ENCODE measurements at places on chromosomes 16 and 17.

- DNase-seq, result no peak
These were observed 2.1 kb downstream of the PPP1R1B start for GRCh38 chr17:39628655-39629493.

- DNase-seq, result no peak
These were observed 182.7 kb downstream of the PRKCB start for GRCh38 chr16:24018485-24018884.

GRCh38 chr16:63808730-63809129 is 1313.1 kb downstream of the CDH11 start:
- DNase-seq, result no peak

DNA sequence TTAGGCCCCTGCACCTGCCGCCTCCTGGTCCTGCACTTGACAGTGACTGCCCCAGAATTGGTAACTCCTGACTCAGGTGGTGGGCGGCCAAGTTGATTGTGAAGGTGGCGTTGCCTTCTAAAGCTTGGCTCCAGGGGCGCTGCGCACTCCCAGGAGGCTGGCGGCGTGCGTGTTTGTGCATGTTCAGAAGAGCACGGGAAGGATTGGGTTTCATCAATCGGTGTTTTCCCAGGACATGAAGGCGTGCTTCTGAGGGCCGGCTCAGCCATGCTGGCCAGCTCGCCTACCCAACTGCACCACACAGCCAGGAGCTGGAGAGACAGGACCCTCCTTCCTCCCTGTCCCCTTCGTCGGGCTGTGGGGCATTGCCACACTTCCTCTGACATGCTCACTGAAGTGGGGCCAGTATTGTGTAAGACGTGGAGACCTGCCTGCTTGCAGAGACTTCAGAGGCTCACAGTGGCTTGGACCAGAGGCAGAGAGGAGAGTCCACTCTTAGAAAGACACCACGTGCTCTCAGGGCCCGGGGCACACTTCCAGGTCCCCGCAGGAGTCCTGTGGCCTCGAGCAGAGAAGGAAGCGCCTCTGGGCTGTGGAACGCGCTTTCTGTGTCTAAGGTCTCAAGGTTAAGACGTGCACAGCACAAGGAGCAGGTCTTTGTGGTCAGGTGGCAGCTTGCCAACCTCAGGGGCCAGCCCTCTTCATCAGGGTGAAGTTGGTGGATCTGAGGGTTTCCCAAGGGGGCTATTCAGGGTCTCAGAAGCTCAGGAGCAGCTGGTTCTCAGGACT is 2.8 kb downstream of the RAB40C start:
- peak; percentile 76 for DNase-seq

- peak; percentile 4 for DNase-seq
These were observed 658 bp downstream of the SYNRG start for GRCh38 chr17:37608351-37609169.

- DNase-seq, result peak; percentile 92
These were observed 1.2 kb downstream of the NGFR start for GRCh38 chr17:49496183-49496866.

GRCh38 chr17:68182940-68183551 is 64.8 kb upstream of the AMZ2 start:
- no peak for DNase-seq

GRCh38 chr17:8466873-8467272 is 31.2 kb downstream of the NDEL1 start:
- no peak for DNase-seq

GRCh38 chr17:13508896-13509295 is 92.8 kb downstream of the HS3ST3A1 start:
- no peak for DNase-seq

DNA sequence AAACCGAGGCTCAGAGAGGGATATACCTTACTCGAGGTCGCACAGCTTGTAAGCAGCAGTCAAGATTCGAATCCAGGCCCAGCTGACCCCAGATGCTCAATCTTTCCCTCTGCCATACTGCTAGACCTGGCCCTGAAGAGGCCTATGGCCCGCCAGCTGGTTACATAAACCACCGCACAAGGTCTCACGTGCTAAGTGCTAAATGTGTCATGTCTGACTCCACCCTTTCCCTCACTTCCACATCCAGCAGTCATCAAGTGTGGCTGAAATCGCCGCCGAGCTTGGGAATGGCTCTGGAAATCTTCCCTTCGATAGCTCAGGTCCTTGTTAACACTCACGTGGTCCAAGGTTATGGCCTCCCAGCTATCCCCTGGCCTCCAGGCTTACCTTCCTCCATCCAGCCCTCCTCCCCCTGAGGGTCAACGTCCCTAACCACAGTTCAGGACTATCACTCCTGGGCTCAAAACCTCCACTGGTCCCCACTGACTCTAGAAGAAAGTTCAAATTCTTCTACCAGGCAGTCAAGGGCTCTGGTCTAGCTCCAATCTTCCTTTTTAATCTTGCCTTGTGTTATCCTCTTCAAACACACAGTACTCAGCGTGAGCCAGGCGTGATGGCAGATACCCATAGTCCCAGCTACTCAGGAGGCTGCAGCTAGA is 3.5 kb downstream of the ZBTB4 start:
- DNase-seq, result peak; percentile 77

DNA sequence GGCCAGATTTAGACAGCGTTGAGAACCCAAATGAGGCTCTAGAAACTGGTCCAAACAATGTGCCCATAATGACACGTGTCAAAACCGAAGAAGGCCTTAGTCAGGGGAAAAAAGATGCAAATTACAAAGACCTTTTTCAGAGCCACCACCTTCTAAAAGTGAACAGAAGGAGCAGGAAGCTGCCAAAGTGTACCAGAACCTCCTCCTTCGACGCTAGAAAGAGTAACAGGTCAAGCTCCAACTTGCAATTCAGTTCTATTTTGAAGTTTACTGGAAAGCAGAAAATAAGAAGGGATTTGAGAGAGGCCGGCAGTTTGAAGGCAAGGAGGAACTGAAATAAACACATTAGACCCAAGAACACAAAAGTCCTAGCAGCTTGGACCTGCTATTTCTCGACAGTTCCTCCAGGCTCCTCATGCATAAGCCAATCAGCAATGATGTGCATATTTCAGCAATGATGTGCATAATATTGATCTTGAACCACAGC is 61.8 kb downstream of the XYLT1 start:
- DNase-seq, result no peak

DNA sequence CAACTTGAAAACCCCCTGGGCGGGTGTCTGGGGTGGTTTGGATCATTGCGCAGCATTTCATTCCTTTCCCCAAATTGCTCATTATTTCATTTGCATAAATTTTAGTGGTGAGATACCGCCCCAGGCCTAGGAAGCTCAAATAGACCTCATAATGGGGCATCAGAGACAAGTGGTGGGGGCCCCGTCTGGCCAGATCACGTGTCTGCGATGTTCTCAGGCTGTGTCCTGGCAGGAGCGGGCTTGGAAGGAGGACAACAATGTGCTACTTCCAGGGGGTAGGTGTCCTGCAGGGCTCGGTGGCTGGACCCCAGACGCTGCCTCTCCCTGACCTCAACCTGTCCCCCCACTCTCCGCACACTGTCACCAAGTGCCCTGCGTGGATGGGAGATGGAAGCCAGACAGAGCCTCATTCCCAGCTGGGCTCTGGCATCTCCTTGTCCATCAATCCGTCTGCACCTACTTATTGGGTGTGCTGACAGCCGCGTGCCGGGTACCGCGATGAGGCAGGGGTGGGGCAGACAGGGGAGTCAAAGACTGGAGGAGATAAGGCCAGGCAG is 116.9 kb downstream of the NTN1 start:
- no peak for DNase-seq

DNA sequence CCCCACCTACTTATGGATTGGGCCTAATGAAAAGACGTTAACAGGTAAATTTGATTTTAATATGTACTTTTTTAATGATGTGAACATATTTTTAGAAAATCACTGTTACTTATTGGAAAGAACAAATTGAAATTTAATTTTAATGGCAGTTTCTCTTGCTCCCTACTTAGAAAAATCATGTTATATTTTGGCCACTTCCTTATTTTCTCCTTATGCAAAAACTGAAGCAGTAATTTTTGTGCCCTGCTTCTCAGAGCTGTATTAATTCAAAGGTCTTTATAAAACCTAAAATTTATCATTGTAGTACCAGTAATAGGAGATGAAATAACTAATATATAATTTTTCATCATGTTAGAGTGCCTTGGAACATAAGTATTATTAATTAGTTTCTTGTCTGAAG is 2.8 kb downstream of the ZPBP2 start:
- no peak for DNase-seq

- no peak for DNase-seq
These were observed 66.1 kb upstream of the SREBF1 start for GRCh38 chr17:17902877-17903276.

DNA sequence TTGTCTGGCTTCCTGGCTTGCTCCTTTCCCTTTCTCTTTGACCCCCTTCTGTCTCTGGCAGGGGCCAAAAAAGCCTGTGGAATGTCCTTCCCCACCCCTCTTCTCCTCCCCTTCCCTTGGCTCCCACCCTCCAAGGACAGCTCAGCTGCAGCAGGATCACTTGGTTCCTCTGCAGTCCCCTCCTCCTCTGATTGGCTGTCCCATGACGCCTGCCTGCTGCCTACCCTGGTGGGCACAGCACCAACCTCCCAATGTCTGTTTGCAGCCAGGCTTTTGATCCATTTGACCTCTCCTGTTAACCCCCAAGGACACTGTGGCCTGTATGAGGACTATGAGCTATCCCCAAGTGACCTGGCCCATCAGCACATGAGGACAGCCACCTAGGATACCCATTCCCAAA is 14.8 kb upstream of the MTMR4 start:
- DNase-seq, result no peak

DNA sequence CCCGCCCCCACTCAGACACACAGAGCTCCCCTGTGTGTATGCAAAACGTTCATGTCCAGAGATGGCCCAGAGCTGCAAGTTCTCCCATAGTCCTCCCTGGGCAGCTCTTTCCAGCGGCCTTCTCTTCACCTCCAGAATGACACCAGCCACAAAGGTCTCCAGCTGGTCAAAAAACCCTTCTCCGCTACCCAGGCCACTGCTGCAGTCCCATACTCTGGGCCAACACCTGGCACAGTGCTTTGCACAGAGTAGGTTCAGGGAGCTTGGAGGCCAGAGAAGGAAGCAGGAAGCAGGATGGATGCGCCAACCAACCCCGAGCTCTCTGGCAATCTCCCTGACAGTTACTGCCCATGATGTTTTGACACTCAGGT is 1.1 kb upstream of the STAT5B start:
- DNase-seq, result no peak

- DNase-seq, result no peak
These were observed 60.9 kb downstream of the SRCIN1 start for GRCh38 chr17:38544839-38545209.

DNA sequence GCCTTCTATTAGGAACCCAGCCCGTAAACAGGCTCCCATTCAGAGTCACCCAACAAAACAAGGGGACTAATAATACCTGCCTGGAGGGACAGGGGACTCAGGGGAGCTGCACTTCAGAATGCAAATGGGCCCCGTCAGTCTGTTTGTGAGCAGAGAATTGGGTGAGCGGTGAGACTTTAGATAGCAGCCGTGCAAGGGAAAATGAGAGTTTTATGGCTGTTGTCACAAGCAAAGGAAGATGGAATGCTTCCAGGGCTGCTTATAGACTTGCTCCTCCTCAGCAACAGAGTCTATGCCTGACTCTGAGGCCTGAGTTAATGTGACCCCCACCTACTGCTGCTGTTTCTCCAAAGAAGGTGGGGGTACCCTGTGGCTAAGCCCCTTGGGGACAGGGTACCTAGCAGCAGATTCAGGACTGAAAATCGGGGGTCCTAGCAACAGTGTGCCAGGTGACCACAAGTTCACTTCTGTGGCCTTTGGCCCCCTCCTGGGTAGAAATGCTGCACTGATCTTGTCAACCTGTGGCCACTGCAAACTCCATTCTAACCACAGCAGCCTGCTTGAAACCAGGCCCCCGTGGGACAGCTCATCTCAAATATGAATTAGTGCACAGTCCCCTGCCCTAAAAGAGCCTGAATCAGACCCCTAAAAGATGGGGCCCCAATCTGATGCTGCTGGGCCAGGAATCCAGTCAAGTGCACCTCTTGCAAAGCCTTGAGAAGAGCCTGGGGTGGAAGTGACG is 126.4 kb downstream of the C16orf78 start:
- DNase-seq, result no peak

GRCh38 chr17:20179041-20179440 is 169.9 kb downstream of the SPECC1 start:
- DNase-seq, result no peak

- DNase-seq, result no peak
These were observed 45.7 kb downstream of the OMG start for GRCh38 chr17:31251105-31251969.

DNA sequence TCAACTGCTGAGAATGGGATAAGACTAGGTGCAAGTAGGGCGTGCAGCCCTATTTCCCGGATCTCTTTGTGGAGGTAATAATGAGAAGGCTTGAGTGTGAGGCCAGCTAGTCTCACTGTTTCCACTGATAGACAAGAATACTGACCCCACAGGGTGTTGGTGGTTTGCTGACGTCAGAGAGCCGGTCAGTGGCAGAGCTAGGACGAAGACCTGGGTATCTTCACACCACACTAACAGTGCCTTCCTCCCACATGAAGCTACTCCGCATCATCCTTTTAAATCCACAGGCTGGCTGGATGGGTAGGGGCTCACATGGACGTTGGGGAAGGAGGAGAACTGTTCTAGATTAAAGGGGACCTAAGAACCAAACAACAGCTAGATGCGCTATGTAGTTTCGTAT is 68.0 kb downstream of the ZFHX3 start:
- no peak for DNase-seq

DNA sequence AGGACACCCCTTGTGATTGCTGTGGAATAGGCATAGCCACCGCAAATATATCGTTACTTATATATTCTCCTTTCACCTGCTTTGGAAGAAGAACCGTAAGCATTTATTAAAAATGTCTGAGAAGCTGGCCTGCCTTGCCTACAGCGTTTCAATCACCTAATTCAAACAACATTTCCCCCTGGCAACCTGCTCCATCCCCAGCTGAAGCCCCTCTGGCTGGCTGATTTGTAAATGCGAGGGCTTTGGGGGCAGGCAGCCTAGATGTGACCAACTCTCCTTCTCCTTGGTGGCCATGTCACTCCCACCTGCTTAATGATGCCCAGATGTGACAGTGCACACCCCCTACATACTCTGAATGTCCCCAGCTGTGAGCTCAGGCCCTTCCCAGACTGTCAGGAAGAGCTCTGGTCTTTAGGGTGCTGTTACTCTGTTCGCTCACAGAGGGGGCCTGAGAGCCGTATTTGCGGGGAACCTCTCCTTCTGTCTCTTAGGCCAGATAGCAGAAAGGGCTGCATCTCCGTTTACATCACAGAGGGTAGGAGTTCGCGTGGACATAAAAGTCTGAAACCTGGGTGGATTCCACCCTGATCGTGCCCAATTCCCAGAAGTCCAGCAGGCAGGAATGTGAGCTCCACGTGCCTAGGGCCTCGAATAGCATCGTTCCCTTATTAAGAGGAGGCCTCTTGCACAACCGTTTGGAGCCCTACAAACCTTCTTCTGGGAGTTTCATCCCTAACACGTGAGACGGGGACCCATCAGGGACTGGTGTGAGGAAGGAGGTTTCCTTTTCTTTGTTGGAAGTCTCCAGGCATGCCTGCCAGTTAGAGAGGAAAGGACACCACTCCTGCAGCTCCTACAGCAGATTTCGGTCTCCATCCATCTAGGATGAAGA is 2.4 kb upstream of the SDK2 start:
- no peak for DNase-seq

GRCh38 chr16:88560714-88561484 is 9.3 kb upstream of the ZC3H18 start:
- peak; percentile 25 for DNase-seq

Measured in left lung (tissue), 14 donors.